ENCODE measurements at places on chromosomes 6 and 20.

GRCh38 chr6:67369679-67370078 lies 1265.4 kb upstream of the ADGRB3 start:
- DNase-seq, result no peak

GRCh38 chr6:154378518-154378917 lies 21.9 kb upstream of the IPCEF1 start:
- DNase-seq, result no peak

GRCh38 chr6:17988422-17988944 lies 1.0 kb upstream of the KIF13A start:
- no peak for DNase-seq

DNA sequence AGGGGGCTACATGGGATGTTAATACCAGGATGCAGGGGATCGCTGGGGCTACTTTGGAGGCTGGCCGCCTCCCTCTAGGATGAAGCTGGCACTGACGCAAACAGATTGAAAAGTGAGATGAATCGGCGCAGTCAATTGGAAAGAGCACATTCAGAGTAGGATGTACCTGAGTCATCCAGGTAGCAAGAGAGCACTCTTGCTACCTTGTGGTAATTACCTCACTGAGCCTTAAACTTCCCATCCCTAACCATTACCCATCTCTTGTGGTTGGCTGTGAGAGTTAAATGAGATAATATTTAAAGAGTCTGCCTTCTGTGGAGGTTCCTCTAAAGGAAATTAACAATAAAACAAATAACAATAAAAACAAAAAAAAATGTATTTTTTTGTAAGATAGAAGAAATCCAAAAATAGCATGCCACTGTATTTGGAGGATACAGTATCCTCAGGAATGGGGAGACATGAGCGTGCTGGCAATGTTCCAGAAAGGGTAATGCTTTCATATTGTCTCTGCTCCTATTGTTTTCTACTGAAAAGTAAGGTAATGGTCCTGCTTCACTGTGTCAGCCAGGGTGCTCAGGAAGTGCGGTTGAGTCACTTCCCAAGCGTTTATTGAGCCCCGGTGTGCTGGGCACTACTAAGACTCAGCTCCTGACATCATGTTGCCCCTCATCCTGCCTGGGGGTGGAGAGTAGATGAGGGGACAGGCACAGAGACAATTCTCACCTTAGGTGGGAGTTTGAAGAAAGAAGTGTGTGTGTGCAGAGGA lies 301.1 kb downstream of the EYA4 start:
- DNase-seq, result no peak

GRCh38 chr6:31896856-31897611 lies 464 bp downstream of the EHMT2 start:
- DNase-seq, result no peak
